ENCODE measurements at places on chromosomes 6 and 20.

- DNase-seq = no peak
These were observed 4.6 kb downstream of the AFDN start for GRCh38 chr6:167831281-167831828.

GRCh38 chr6:31558631-31559500 lies 11.5 kb downstream of the NFKBIL1 start:
- no peak for DNase-seq

DNA sequence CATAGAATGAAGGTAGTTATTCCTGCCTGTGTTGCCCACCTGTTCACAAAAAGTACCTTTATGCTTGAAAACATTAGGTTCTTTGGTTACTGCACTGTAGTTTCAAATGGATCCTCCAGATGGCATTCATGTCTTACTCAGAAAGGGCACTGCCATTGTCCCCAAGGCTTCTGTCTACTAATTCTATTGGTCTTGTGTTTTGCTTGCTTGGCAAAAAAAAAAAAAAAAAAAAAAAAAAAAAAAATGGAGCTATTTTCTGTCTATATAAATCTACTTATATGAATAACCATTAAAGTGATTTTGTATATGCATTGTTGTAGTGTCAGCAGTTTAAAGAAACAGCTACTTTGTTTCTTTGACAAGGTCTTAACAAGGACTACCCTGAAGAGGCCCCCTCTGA lies 12.7 kb upstream of the EFHC1 start:
- DNase-seq = no peak

DNA sequence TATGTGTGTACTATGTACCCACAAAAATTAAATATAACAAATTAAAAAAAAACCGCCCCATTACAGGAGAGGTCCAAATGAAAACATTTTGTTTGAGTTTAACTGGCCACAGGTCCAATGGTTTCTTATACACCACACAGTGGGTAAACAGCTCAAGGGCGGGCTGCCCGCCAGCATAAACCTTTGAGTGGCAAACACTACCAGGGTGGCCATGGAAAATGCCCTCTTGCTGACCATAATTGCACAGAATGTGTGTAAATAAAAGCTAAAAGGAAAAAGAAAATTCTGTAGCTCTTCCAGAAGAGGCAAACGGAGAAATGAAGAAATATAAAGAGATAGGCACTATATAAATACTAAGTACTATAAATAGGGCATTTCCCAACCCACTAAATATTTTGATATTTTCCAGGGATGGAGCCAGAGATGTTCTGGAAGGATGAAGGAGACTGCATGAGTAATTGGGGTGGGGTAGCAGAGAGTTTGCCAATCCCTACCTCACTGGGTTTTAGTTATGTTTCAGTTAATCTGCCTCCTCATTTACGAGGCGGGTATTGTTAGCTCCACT lies 1.1 kb upstream of the CDC5L start:
- DNase-seq = no peak

- no peak for DNase-seq
These were observed 39.2 kb downstream of the ZC3H12D start for GRCh38 chr6:149445573-149445972.

DNA sequence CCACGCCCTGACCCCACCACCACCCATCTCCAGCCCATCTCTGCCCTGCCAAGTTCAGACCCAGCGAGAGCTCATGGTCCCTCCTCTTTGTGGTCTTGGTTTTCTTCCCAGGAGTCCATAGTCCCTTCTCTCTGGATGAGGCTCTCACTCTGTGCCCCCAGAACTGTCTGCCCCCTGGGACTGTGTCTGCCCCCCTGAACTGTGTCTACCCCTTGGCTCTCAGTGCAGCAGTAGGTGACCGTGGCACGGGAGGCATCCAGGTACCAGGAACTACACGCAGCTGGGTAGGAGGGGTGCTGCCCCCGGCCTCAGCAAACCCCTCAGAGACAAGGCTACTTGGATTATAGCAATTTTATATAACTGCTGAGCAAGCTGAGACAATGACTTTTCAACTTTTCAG lies 23.6 kb downstream of the PRR18 start:
- DNase-seq = no peak

DNA sequence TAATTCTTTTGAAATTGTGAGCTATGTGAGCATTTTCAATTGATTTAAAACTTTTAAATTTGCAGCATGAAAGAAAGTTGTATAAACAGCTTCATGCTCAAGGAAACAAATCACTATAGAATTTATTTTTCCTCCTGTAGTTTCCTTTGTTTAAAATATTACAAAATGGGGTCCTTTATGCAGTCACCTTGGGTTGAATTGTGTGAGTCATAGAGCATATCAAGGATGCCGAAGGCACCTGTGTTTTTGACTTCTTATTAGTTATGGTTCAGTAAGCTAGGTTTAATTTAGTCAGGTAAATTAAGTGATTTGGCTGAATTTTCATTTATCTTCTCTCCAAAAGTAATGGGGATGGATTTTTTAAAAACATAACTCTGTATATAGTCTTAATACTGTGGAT lies 96.8 kb downstream of the BCKDHB start:
- no peak for DNase-seq

DNA sequence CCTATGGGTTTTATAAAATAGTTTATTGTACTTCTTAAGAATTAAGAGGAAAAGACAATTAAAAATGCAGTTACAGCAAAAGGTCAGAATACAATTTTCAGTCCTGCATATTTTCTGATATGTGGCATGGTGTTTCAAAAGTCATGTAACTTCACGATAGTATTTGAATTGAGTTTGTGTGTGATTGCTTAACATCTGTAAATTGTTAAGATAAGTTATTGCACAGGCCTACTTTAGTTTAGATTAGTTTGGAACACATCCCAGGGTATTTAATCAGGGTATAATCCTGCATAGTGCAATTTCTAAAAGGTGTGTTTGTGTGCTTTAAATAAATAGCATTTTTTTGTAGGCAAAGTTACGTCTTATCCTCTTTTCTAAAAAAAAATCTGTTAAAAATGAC lies 289.6 kb downstream of the RIMS1 start:
- no peak for DNase-seq

- DNase-seq = no peak
These were observed 67.9 kb downstream of the STK35 start for GRCh38 chr20:2169456-2170088.

DNA sequence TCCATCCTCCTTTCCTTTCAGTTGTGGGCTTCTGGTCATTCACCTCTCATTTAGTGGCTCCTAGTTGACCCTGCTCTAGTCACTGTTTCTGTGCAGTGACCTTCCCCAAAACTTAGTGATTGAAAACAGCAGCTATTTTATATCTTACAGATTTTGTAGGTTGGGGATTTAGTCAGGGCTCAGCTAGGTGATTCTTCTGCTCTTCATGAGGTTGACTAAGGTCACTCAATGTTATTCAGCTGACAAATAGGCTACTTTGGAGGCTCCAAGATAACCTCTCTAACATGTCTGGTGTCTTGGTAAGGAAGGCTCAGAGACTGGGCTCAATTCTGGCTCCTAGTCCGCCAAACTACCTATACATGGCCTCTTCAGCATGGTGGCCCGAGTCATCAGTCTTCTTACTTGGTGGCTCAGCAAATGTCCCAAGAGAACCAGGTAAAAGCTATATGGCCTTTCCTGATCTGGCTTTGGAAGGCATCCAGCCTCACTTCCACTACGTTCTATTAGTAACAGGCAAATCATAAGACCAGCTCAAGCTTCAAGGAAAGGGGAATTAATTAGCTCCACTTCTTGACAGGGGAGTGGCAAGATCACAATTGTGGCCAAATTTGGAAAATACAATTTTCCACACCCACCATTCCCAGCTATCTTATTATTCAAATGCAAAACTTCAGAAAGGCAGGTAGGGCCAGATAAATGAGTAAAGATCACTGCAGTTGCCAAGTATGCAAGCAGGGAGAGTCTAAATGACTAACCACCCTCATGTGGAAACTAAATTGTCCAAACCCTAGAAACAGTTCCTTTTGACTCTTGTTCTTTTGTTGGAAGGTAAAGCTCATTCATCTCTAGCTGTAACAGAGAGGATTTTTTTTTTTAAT lies 50.5 kb upstream of the LTV1 start:
- no peak for DNase-seq

DNA sequence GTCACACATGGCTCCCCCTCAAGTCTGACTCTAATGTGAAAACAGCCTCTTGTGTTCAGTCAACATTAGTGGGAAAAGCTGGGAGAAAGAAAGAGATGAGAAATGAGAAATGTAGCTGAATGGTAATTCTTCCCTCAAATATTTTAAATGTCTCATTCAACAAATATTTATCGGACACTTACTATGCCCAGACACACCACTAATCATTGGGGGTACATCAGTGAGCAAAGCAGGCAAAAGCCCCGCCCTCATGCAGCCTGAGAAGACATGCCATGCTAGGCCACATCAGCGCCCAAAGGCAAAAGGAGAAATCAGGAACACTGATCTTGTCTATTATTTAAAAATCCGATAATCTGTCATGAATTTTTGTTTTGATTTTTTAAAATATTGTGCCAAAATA lies 89.9 kb upstream of the ASF1A start:
- DNase-seq = no peak

DNA sequence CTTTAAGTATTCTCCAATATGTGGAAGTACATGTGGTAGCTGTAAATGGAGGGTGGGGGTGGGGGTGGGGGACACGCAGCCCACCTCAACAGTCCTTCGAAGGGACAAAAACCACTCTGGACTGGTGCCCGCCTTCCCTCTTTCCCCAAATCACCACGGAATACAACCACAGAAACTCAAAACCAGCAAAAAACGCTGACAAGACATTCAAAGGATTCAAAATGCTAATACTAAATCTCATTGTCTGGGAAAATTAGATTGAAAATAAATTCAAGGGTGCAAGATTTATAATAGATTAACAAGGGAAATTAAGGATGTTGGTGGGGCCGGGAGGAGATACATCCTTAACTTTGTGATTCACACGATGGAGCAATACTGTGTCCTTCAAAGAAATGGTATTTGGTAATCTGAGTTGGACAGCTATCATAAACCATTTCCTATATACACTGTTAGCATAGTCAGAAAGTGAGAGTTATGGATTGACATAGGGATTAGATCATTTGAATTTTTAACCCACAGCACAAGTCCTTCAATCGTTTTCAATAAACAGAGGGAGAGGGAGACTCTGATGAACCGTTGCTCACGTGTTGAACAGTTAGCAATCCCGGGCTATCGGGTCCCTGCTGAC lies 766 bp upstream of the TBC1D22B start:
- DNase-seq = no peak

GRCh38 chr6:37242429-37243052 lies 15.0 kb upstream of the TBC1D22B start:
- DNase-seq = no peak

GRCh38 chr6:146429831-146430230 lies 113.8 kb upstream of the RAB32 start:
- no peak for DNase-seq

- no peak for DNase-seq
These were observed 177.7 kb downstream of the MRPL14 start for GRCh38 chr6:43949551-43949991.

DNA sequence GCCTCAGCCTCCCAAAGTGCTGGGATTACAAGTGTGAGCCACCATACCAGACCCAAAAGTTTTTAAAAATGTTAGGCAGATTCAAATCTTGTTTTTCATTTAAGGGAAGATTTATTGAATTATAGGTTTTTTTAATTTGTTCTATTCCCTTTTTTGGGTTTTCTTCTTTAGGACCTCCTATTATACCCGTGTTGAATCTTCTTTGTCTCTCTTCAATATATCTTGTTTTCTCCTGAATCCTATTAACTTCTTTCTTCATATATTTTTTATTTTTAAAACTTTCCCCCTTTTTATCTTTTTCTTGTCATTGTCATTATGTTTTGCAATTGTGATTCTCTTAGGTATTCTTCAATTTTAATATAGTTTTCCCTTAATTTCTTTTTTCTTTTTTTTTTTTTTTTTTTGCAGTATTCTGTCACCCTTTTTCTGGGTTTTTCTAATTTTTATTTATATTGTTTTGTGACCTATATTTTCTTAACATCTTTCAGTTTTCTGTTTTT lies 45.9 kb upstream of the NOP56 start:
- DNase-seq = no peak

DNA sequence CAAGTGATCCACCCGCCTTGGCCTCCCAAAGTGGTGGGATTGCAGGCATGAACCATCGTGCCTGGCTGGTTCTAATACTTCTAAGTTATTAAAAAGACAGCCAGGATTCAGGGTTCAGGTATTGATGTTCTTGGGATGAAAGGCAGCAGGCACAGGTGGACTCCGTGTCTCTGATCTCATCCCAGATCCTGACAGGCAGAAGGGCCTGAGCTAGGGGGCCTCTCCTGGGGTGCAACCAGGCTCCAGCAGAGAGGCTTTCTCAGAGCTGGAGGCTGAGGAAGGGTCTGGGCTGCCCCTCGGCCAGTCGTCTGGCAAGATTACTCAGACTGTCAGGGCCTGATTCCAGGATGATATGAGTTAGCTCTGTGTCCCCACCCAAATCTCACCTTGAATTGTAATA lies 106.3 kb downstream of the SCML4 start:
- DNase-seq = no peak

DNA sequence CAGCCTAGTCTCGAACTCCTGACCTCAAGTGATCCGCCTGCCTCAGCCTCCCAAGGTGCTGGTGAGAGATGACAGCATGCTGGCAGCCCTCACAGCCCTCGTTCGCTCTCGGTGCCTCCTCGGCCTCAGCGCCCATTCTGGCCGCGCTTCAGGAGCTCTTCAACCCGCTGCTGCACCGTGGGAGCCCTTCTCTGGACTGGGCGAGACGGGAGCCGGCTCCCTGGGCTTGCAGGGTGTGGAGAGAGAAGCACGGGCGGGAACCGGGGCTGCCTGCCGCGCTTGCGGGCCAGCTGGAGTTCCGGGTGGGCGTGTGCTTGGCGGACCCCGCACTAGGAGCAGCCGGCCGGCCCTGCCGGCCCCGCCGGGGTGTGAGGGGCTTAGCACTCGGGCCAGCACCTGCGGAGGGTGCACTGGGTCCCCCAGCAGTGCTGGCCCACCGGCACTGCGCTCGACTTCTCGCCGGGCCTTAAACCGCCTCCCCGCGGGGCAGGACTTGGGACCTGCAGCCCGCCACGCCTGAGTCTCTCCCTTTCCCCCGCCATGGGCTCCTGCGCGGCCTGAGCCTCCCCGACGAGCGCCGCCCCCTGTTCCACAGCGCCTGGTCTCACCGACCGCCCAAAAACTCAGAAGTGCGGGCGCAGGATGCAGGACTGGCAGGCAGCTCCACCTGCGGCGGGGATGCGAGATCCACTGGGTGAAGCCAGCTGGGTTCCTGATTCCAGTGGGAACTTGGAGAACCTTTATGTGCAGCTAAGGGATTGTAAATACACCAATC lies 31.5 kb upstream of the RANBP9 start:
- no peak for DNase-seq

- no peak for DNase-seq
These were observed 403.6 kb upstream of the GJE1 start for GRCh38 chr6:141729146-141729545.
